ENCODE measurements at places on chromosomes 1 and 21. TPM values are rescaled to one million over a fixed set of nuclear protein-coding genes. Genes with fewer than 3 reads are reported as not detected.

- no peak for DNase-seq
These were observed 22.0 kb upstream of the CDC42 start for GRCh38 chr1:22030473-22030872.

- DNase-seq, result peak; percentile 76
These were observed 36.3 kb downstream of the CLCA1 start for GRCh38 chr1:86504895-86505563.

- DNase-seq, result no peak
These were observed 87.1 kb upstream of the LRRC8D start for GRCh38 chr1:89733748-89734147.

Gene LIPI
- not detected for total RNA-seq

DNA sequence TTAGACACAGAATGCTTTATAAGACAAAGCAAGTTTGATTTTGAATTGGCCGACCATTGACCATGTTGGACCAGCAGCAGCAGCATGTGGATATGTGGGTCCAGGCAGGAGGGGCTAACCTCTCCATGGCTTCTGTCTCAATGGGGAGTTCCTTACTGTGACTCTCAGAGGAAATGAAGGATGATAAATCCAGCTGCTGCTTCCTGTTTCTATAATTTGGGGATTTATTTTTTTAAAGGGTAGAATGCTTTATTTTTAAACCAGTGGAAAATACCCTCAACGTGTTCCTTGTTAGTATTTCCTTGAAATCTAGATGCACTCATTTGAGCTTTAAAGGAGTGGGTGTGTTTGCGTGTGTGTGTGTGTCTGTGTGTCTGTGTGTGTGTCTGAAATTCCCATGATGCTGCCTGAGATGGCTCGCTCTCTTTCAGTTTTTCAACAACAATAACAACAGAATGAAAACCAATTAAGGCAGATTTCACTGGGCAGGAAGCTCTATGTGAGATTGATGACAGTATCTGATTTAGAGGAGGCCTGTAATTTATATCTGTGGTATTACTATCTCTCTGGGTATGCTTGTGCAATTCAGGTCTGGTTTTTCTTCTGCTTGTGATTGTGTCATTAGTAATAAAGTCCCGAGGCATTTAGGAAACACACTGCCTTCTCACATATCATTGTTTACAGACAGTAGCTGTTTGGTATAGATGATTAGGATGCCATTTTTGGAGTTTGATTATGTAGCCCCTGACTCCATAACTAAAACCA, 86.1 kb upstream of the ZNF326 start:
- DNase-seq, result no peak

- peak; percentile 83 for DNase-seq
These were observed 8.1 kb downstream of the PSRC1 start for GRCh38 chr1:109274533-109275476.

DNA sequence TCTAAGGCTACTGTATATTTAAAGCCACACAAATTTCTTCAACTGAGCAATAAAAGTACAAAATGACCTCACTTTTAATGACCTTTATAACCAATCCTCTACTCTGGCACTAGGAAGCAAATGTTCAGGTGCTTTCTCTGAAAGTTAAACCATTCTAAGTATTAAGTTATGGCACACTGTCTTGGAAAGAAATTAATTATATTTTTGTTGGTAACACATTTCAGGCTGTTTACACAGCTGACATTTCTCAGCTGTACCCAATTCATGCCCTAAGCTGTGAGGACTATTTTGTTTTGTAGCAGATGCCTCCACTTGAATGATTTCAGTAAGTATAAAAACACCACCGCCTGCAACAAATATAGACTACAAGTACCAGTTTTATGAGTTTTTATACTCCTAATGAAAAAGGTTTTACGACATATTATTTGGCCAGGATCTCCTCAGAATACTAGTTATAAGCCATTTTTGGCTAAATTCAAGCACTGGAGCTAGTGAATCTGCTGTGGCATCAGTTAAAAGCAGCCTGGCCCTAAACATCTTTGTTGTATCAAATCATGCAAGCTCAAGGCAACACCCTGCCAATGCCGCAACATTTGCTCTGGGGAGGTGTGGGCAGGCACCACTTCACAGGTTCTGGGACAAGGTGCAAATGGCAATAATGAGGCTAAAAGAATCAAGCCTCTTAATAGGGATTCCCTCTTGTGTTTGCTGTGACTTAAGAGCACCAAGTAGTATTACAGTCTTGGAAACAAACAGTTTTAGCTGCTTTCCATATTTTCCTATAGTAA, 228.4 kb upstream of the DMRTA2 start:
- DNase-seq, result no peak

DNA sequence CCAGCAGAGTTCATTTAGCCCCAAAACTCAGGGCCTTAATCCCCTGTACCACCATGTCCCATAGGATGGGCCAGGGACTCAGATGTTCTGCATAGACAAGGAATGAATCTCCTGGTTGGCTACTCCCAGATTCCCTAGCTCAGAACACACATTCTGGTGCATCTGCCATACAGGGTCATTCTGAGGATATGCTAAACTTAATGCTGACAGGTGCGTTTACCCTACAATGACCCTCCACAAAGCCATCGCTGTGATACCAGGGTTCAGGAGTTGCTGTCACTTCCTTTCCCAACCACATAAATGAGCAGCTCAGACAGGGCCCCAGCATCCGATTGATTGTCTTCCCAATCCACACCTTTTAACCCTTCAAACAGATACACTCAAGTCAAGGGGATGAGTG, 32.0 kb upstream of the HHAT start:
- DNase-seq, result no peak

Gene GSTM5
- total RNA-seq, result 0.23 TPM

Gene INAVA
- 176 TPM for total RNA-seq

GRCh38 chr1:7006996-7007871, 222.0 kb downstream of the CAMTA1 start:
- peak; percentile 65 for DNase-seq

Gene PTGFR
- total RNA-seq, result 3.5 TPM

DNA sequence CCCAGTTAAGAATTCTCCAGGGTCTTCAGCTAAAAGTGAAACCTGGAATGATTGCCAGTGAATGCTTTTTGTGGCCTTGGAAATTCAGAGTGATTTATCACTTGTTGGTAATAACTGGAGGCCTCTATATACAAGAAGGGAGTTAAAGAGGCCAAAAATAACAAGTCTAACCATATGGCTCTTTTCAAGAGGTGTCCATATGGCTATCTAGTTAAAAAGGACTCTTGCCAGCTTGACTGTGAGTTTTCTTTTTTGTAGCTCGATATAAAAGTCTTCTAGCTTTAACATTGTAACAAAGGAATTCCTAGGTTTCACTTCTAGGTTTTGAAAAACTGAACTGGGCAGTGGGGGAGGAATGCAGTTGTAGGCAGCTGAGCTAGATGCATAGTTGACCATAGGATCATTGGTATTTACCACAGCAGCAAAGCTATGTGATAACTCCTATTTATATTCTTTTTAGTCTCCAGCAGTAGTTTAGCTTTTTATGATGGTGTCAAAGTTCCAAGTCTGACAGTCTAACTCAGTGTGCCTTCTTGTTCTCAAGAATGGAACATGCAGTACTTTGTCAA, 44.4 kb downstream of the CACHD1 start:
- no peak for DNase-seq

Gene SFN
- 993 TPM for total RNA-seq

DNA sequence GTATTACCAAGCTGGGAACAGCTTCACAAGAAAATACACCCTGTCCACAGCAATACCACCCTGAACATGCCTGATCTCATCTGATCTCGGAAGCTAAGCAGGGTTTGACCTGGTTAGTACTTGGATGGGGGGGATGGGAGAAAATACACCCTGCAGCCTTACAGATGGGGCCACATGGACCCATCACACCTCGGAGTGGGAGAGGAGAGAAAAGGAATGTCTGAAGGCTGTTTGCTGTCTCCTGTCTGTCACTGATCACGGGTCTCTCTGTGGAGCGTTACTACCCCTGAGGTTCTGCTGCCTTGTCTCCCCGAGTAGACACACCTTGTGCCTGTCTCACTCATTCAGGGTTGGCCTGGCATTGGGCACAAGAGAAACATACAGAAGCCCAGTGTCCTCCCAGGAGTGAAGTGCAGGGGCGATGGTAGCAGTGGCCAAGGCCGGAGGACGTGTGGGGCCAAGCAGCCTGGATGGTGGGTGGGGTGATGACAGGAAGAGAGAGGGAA, 48.0 kb downstream of the TEX35 start:
- no peak for DNase-seq

GRCh38 chr21:26127918-26128317, 42.7 kb downstream of the APP start:
- no peak for DNase-seq

DNA sequence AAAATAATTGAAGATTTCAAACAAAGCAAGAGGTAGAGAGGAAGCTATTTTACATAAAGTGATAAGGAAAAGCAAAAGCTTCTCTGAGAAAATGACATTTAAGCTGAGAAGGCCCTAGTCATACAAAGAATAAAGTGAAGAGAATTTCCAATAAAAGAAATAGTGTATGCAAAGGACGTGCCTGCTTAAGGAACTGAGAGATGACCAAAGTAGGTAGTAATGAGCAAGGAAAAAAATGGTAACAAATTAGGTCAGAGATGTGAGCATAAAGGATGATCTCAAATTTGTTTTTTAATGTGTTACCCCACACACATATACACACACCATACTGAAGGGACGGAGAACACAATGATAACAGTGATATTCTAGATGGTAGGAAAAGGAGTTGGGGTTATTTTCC, 46.4 kb downstream of the NRIP1 start:
- DNase-seq, result no peak

- DNase-seq, result no peak
These were observed 53.4 kb upstream of the GJB5 start for GRCh38 chr1:34701326-34702060.

DNA sequence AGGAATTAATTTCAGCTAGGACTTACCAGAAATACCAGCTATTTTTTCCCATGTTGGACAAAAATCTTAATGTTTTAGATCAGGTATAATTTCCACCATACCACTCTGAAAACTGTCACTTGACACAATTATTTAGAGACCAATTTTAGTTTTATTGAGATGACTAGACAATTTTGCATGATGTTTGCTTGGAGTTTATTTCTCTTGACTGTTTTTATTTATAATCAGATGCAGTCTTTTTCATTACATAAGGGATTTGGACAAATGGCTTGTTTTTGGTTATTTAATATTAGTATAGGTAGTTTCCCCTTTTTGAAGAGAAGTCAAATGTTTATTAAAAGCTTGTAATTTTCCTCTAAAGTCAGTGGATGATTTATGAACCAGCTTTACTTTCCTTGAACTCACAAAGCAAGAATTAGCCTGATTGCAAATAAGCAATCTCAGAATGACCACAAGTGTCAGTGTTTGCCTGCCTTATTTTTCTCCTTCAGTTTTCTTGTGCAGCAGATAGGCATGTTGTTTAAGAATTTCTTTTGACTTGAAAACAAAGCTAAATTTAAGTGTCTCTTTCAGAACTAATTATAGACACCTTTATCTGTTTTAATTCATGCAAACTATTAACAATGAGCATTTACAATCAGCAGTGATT, 3.8 kb upstream of the B3GALT2 start:
- DNase-seq, result no peak

- no peak for DNase-seq
These were observed 112.0 kb downstream of the LRRC40 start for GRCh38 chr1:70093250-70093975.

- no peak for DNase-seq
These were observed 798.9 kb downstream of the BRINP3 start for GRCh38 chr1:189678779-189679178.

GRCh38 chr1:22615886-22616285, 20.5 kb upstream of the C1QA start:
- no peak for DNase-seq

GRCh38 chr1:246032984-246033383, 474.1 kb downstream of the SMYD3 start:
- DNase-seq, result no peak

GRCh38 chr1:226533220-226533619, 15.3 kb upstream of the STUM start:
- no peak for DNase-seq

DNA sequence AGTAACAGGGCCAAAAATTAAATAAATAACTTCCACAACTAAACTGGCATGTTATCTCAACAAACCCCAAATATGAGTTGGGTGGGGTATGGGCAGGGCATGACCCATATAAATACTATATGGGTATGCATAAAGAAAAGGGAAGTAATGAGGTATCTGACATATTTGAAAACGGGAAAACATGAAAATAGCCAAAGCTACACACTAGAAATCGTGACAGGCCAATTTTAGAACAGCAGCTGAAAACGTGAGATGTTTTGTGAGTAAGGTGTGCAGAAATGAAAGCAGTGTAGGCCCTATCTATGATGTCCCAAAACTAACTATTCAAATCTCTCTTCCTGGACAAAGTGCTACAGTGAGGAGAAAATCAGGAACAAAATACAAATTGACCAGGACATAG, 537.9 kb upstream of the NR5A2 start:
- DNase-seq, result no peak

- DNase-seq, result peak; percentile 93
These were observed 19.2 kb upstream of the PEF1 start for GRCh38 chr1:31663622-31664452.
